ENCODE measurements at places on chromosomes 13 and 19.

- DNase-seq, result peak; percentile 23
These were observed 7.1 kb upstream of the CIRBP start for GRCh38 chr19:1261798-1262622.

GRCh38 chr13:94588541-94588940, 7.4 kb downstream of the TGDS start:
- no peak for DNase-seq

GRCh38 chr13:114047358-114047881, 73.5 kb upstream of the C13orf46 start:
- DNase-seq, result no peak

- DNase-seq, result no peak
These were observed 476.8 kb downstream of the COG6 start for GRCh38 chr13:40132249-40132648.

DNA sequence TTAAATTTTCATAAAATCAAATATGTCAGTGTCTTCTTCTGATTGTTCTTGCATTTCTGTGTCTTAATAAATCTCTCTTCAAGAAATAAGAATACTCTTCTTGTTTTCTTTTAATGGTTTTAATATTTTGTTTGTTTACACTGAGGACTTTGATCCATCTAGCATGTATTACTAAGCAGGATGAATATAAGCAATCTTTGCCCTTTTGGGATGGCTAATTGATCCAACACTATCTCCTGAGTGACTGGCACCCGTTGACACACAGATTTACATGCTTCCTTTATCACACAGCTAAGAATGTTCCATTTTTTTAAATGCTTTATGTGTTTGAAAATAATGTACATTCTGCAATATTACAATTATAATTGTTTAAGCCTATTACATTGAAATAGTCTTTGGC, 134.5 kb downstream of the TBC1D4 start:
- no peak for DNase-seq

DNA sequence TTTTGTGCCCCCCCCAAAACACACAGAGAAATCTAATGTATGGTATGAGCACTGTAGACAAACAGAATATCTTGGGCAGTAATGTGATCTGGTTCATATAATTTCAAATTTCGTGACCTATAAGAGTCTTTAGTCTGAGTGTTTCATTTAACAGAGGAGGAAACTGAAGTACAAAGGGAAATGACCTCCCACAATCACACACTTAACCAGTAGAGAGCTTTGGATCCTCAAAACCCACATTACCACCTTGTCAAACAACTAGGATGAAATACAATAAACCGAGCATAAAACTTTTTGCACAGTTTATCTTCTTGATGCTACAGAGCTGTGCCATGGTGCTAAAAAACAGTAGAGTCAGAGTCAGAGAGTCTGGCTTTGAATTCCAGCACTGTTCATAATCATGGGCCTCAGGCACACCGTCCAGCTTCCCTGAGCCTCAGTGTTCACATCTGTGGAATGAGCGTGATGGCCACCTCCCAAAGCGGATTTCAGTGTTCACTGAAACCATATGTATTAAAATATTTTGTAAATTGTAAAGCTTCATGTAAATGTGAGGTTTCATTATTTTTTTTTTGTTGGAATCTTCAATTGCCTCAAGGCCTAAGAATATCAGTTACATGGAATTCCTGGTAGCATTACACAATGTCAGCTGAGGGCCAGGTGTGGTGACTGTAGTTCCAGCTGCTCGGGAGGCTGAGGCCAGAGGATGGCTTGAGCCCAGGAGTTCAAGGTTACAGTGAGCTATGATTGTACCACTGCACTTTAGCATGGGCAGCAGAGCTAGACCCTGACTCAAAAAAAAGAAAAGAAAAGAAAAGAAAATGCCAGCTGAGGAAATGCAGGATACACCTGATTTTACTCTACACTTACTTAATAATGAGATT, 126.4 kb upstream of the FRY start:
- DNase-seq, result no peak

- DNase-seq, result peak; percentile 75
These were observed 1.8 kb downstream of the PCDH17 start for GRCh38 chr13:57633141-57633949.

DNA sequence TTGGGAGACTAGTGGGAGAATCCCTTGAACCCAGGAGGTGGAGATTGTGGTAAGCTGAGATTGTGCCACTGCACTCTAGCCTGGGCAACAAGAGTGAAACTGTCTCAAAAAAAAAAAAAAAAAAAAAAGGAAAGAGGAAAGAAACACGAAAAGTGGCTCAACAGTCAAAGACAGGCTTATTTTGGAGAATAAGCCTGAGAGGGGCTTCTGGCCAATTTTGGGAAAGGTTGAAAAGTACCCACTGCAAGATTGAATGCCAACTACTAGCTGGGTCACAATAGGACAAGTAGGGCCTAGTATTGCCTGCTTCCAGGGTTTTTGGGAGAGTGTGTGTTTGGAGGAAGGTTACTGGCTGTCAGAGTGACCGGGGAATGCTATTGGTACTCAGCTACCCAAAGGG, 17.2 kb downstream of the FBXO17 start:
- DNase-seq, result no peak

DNA sequence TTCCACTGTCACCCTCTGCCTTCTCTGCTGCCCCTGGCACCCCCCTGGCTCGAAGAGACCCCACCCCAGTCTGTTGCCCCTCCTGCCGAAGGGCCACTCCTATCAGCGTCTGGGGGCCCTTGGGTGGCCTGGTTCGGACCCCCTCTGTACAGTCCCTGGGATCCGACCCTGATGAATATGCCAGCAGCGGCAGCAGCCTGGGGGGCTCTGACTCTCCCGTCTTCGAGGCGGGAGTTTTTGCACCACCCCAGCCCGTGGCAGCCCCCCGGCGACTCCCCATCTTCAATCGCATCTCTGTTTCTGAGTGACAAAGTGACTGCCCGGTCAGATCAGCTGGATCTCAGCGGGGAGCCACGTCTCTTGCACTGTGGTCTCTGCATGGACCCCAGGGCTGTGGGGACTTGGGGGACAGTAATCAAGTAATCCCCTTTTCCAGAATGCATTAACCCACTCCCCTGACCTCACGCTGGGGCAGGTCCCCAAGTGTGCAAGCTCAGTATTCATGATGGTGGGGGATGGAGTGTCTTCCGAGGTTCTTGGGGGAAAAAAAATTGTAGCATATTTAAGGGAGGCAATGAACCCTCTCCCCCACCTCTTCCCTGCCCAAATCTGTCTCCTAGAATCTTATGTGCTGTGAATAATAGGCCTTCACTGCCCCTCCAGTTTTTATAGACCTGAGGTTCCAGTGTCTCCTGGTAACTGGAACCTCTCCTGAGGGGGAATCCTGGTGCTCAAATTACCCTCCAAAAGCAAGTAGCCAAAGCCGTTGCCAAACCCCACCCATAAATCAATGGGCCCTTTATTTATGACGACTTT, 2.0 kb downstream of the ZFP36 start:
- peak; percentile 26 for DNase-seq

- no peak for DNase-seq
These were observed 151.2 kb downstream of the DIAPH3 start for GRCh38 chr13:60012488-60012887.

DNA sequence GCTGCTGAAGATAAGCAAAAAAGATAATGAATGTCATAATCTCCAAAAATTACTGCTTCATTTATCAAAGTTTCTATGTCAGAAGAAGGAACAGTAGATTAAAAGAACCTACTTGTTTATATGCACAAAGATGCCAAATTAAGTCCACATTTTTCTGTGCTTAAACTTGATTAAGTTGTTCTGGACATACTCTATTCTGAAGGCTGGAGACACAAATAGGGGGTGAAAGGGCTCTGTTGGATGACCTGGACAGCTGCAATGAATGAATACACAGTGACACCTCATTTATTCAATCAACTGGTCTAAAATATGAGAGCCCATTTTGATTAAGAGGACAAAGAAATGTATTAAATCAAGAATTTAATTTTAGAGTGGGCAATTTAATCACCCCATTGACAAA, 276.3 kb upstream of the PCDH9 start:
- no peak for DNase-seq

- DNase-seq, result no peak
These were observed 21.8 kb downstream of the SACS start for GRCh38 chr13:23411706-23412105.

- no peak for DNase-seq
These were observed 39.1 kb downstream of the LATS2 start for GRCh38 chr13:21022056-21022979.

DNA sequence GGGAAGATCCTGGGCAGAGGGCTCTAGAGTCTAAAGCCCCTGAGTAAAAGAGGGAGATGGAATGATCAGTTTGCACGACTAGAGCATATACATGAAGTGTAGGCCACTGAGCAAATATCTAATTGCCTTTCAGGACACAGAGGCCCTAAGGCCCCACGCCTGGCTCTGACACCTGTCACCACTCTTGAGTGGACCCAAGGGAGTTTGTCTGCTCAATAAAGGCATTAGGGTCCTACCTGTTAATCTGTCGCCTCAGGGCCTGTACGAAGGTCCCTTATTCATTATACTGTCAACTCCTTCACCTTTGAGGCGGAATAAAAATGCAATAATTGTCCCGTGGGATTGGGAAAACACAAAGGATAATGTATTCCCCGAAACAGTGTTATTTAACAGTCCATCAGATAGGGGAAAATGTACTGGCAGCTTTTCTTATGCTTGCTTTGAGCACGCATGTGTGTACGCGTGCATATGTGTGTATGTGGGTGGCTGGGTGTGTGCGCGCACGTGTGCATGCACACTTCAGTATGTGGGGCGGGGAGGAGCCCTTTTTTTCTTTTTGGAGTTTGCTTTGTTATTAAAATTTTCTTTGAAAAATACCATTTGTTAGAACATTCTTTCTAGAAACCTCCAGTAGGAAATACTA, 161.8 kb upstream of the SERP2 start:
- DNase-seq, result no peak

GRCh38 chr13:25085125-25085742, 10.7 kb upstream of the PABPC3 start:
- DNase-seq, result peak; percentile 69

- no peak for DNase-seq
These were observed 399 bp upstream of the ZNF136 start for GRCh38 chr19:12162513-12162881.

DNA sequence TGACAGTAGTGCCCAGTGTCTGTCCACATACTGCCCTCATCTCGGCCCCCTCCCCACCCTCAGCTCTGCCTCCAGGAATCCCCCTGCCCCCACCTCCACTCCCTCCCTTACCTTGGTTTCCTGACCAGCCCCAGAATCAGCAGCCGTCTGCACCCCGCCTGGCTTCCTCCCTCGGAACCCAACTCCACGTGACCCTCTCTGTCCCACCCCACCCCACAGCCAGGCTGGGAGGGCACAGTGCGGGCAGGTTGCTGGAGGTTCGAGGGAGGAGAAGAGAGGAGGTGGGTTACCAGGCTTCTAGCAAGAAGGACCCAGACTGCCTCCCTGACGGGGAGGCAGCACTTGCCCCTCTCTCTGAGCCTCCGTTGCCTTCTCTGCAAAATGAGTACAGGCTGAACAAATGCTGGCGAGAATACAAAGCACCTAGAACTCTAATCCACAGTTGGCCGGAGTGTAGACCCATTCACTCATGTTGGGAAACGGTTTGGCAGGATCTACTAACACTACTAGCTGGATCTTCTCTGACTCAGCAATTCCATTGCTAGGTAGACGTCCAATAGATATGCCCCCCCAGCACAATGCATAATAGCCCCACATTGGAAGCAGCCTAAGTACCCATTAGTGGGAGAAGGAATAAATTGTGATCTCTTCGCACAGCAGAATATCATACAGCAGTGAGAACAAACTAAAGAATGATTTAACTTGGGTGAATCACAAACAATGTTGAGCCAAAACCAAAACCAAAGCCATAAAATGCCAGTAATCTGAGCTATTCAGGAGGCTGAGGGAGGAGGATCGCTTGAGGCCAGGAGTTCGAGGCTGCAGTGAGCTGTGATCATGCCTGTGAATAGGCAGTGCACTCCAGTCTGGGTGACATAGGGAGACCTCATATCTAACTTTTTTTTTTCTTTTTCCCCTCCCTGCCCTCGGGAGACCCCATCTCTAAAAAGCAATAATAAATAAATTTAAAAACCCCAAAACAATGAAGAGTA, at the start of gene RASAL3:
TSS of gene RASAL3 (minus strand) at position 151 of the 992 bp plus-strand sequence. CDS start 186 bp downstream, outside the sequence.
- no peak for DNase-seq

DNA sequence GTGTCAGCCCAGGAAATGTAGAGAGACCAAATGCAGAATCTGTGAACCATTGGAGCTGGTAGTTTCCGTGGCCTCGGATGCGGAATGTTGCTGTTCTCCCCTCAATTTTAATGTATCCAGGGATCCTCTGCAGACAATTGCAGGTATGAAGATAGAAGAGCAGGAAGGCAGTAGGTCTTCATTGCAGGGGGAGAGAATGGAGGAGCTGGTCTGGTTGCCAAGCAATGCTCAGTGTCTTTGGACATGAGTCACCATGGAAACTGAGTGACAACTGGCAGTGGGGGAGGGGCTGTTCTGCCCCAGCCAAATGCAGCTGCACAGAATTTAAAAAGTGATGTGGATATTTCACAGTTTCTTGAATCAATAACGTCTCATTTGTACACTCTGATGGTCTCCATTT, 56.1 kb upstream of the ZNF835 start:
- no peak for DNase-seq

- no peak for DNase-seq
These were observed 39.1 kb upstream of the SLC7A9 start for GRCh38 chr19:32908641-32909190.

DNA sequence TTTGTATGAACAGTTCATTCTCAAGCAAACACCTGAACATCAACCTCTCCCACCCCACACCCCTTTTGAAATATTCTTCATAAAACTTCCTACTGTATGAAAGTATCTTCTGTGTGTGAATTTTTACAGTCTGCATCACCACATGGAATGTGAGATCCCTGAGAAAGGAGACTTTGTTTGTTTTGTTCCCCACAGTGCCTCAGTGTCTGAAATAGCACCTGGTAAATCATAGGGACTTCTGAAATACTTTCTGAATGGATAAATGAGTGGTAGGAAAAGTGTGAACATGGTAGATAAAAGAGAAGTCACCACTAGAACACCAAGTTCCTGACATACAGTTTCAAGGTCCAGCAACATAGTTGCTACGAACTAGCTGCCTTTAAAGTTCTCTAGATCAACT, 1071.2 kb downstream of the EFNB2 start:
- no peak for DNase-seq

- DNase-seq, result peak; percentile 93
These were observed at the start of gene ZNF507 for GRCh38 chr19:32345261-32346207. ZNF507 (plus strand) TSS chr19:32345610; CDS start chr19:32352831, 7,221 bp downstream.

GRCh38 chr19:48999481-49000325, 6.0 kb downstream of the RUVBL2 start:
- peak; percentile 88 for DNase-seq

- DNase-seq, result no peak
These were observed 85.6 kb downstream of the COL4A2 start for GRCh38 chr13:110392510-110393240.

All from neural progenitor cell (in vitro differentiated cells).